Activated naive CD8-positive, alpha-beta T cell treated with anti-CD3 and anti-CD28 coated beads, Interleukin-2, amount 10 ng/mL, durations not matched to agents 7 days and 5 days (primary cell): ENCODE measurements at places on chromosomes 1 and 21. TPM values are rescaled to one million over a fixed set of nuclear protein-coding genes. Genes with fewer than 3 reads are reported as not detected.

DNA sequence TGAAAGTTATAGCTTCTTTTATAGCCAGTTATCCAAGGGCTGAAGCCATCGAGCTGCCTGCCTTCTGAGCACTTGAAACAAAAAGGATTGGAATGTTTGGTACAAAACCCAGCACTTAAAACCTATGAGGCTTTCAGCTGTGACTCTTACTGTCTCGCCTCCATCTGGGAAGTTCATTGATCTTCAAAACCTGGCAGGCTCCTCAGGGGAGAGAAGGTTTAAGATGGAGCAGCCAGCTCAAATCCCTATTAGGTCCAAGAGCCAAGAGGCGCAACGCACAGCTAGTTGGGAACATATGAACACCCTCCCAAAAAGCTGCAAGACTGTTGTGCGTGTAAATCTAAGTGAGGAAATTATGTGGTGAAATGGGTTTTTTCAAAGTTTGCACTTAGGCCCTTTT, 33.4 kb downstream of the BACE2 start:
- no peak for DNase-seq

DNA sequence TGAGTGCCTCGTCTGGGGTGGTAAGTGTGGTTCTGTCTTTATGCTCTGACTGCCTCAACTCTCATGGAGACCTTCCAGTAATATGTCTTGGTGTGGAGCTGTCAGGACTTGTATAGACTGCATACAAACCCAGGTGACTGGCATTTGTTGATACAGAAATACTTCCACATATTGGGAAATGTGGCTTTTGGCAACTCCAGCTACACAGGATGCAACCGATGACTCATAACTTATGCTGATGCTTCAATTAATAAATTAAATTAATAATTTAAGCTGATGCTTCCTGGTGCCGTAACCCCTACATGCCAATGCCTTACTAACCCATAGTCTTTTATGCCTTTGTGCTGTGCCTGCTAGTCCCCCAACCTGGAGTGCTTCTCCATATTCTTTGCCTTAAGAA, 72.3 kb upstream of the ARTN start:
- no peak for DNase-seq

GRCh38 chr1:200139661-200140250, 112.2 kb downstream of the NR5A2 start:
- no peak for DNase-seq

DNA sequence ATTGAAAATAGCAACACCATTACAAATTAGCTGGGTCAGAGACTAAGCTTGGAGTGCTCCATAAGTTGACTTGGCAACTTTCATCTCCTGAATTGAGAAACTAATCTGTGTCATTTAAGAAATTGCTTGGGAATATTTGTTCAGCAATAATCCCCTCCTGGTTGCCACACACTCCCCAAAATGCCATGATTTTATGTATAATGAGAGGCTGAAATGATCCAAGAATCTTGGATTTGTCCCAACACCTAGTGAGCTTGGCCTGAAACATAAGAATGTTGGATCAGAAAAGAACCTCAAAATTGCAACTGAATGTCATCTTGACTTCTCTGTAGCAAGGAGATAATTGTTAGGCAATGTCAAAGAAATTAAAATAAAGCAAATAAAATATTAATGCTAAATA, 805.9 kb upstream of the ADAMTS5 start:
- no peak for DNase-seq

GRCh38 chr1:45348966-45349677, 8.9 kb upstream of the MUTYH start:
- no peak for DNase-seq

GRCh38 chr1:198677871-198678270, 39.0 kb downstream of the PTPRC start:
- DNase-seq: no peak

GRCh38 chr21:44914176-44914874, 6.4 kb downstream of the ITGB2 start:
- peak; percentile 84 for DNase-seq

DNA sequence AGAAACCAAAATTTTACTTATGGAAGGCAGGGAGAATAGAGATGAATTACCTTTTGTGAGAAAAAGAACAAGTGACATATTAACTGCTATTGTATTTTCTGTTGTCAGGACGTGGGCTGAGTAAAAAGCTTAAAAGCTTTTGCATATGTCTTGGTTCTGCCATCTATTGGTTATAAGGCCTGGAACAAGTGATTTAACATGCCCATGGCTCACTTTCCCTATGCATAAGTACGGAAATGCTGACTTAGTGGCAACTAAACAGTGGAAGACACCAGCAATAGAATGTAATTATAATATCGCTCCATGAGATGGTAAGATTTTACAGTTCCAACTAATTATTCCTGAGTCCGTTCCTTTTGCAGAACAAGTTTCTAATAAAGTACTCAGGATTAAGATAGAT, 6.7 kb upstream of the CTSS start:
- no peak for DNase-seq

GRCh38 chr1:38587766-38588165, 271.8 kb downstream of the RRAGC start:
- DNase-seq: no peak

GRCh38 chr1:74952786-74953185, 181.4 kb upstream of the LHX8 start:
- DNase-seq: no peak

GRCh38 chr21:42423197-42423675, 19.5 kb downstream of the UBASH3A start:
- DNase-seq: peak; percentile 61

DNA sequence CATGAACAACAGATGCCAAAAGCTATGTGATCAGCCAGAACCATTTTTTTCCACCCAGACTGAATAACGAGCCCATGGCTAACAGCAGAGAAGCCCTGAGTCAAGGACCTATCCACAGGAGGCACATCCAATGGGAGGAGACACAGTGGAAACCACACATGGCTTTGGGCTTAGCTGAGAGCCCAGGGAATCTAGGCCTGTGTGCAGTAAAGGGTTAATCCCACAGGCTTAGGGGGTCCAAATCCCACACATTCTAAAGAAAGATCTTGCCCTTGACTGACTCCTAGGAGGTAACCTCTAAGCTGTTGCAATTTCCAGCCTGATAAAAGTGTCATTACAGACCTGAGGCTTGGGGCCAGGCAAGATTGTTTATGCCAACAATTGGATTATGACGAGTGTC, 194.5 kb downstream of the DSCAM start:
- DNase-seq: no peak

DNA sequence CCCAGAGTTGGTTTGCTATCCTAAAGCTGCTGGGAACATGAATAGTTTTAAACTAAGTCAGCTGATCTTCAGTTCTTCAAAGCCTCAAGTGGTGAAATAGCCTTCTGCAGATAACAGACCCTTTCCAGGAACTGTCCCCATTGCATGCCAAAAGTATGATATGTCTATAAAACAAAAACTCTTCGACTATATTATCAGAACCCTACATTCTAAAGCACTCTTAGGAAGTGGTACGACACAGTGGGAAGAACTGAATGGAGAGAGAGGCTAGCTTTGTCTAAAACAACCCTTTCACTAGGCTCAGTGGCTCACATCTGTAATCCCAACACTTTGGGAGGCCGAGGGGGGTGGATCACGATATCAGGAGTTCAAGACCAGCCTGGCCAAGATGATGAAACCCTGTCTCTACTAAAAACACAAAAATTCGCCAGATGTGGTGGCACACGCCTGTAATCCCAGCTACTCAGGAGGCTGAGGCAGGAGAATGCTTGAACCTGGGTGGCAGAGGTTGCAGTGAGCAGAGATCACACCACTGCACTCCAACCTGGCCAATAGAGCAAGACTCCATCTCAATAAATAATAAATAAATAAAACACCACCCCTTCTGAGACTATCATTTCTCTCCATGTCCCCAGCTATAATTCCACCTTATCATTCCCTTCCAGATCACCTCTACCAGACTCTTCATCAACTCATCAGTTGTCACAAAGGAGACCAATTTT, 2.2 kb upstream of the FRRS1 start:
- DNase-seq: no peak

DNA sequence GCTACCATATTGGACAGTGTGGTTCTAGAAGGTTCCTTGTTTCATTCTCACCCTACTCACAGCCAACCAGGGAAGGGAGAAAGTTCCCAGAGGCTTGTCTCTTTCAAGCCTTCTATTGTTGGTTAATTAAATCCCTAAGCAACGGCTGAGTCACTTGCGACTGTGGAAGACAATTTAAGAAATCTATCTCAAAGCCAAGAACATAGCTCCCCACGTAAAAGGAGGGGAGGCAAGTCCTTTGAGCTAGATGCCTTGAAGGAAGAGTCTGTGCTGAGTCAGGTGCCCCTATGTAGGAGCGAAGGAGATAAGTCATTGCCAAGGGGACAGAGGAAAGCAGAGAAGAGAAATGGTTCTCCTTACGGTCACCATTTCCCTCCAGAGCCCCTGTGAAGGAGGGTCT, 79.4 kb upstream of the PPP2R5A start:
- DNase-seq: no peak

DNA sequence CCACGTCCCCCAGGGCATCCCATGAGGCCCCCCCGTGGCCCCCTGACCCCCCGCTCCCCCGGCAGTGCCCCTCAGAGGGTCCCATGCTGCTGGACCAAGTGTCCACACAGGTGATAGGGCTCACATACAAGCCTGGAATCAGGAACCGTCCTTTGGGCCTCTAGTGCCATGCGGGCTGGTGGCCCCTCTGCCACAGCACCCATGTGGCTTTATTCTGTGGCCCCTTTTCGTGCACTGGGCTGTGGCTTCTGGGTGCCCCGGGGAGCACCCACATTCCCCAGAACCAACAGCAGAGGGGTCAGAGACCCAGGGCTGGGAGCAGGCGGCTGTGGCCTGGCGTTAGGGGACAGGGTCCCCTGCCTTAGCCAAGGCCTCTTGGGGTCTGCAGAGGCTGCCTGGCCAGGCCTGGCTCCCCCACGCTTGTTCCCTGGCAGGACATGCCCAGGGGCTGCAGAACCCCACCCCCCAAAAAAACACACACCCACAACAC, 31.7 kb downstream of the SLC19A1 start:
- DNase-seq: no peak

DNA sequence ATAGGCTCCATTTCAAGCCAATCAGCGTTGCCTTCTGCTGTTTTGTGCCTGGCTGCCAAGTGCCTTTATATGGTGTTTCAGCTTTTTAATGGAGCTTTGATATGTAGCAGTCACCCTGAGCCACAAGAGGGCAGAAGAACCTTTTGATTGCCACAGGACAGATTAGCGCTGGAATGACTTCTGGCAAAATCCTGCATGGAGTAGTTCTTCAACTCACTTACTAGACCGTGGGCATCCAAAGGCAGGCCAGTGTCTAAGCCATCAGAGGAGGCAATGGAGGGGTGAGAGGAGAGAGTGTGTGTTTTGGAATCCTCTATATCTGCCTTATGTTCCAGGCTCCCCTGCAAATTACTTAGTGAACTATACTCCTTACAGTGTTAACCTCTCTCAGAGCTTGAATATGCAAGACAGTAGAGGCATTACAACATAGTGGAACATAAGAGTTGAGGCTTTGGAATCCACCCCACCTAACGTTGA, 56.2 kb downstream of the ST3GAL3 start:
- peak; percentile 36 for DNase-seq

DNA sequence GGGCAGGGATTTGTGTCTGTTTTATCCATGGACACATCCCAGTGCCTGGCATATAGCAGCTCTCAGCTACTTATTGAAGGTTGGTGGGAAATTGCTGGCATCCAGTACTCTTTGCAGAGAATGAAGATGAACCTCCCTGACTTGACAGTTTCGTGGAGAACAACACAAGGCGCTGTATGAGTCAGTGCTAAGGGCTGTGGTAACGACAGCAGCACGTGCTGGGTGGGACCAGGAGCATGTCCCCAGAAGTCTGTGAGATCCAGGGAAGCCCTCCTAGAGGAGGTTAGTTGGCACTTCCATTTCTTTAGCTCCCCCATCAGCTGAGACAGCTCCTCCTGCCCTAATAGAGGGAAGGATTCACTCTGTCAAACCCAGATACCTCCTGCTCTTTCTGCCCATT, 25.9 kb upstream of the IL19 start:
- DNase-seq: no peak

- no peak for DNase-seq
Measured at GRCh38 chr1:178341261-178341956, 155.4 kb downstream of the CLEC20A start.

GRCh38 chr1:162649583-162649982, 17.3 kb downstream of the DDR2 start:
- DNase-seq: no peak

- no peak for DNase-seq
Measured at GRCh38 chr1:54047384-54048305, 5.4 kb downstream of the TMEM59 start.

DNA sequence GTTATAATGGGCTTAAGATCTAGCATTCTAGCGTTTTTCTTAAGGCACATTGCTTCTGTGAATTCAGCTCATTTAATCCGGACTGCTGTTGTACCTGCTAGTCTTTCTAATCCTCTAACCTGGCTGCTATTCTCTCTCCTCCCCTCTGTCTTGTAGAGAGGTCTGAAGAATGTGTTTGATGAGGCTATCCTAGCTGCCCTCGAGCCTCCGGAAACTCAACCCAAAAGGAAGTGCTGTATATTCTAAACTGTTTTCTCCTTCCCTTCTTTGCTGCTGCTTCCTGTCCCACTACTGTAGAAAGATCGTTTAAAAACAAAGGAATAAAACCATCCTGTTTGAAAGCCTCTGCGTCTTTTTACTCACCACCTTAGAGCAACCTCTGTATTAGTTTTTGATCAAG, 37.3 kb downstream of the CDC42 start:
- no peak for DNase-seq

GRCh38 chr1:243525085-243525487, 269.2 kb downstream of the SDCCAG8 start:
- no peak for DNase-seq

- no peak for DNase-seq
Measured at GRCh38 chr1:46298387-46298786, 5.0 kb downstream of the LRRC41 start.

DNA sequence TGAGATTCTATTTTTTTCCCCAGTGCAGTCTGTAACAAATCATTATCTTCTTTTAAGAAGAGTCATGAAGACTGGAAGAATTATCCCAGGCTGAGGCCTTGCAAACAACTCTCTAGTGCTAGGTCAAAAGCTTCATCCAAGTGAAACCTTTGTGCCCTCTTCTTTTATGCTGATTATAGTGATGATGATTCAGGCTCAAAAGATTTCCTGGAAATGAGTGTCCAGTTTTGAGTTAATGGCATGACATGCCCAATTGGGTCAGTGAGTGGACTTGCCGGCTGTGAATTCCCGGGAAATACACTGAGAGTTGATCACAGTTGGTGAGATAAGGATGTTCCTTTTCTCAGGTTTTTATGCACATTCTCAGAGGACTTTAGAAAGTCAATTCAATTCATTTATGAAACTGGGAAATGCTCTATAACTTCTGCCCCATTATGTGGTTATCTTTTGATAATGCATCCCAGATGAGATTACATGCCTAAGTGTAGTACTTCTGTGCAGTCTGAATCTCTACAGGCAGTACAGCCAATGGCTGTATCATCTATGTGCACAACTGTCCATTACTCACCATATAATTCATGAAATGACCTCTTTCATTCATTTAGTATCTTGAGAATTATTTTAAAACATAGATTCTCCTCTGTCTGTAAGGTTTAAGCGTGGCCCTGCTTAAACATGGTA, 66.2 kb downstream of the S1PR1 start:
- DNase-seq: no peak

The KRTAP10-4 gene
- not detected for total RNA-seq

The CASQ2 gene
- not detected for total RNA-seq

The FMO1 gene
- total RNA-seq: not detected

The CEP85 gene
- 37.2 TPM for total RNA-seq

The CTTNBP2NL gene
- total RNA-seq: 0.57 TPM

The CLEC20A gene
- not detected for total RNA-seq

The OR14K1 gene
- total RNA-seq: not detected

The NMNAT2 gene
- not detected for total RNA-seq

The NHLH1 gene
- 0.43 TPM for total RNA-seq

The ATF6 gene
- 18.5 TPM for total RNA-seq

The AMY2A gene
- not detected for total RNA-seq

The MIXL1 gene
- total RNA-seq: not detected
